ENCODE measurements at places on chromosomes 16 and 17. TPM values are rescaled to one million over a fixed set of nuclear protein-coding genes. Genes with fewer than 3 reads are reported as not detected.

Gene KRTAP4-6
- polyA plus RNA-seq = not detected

GRCh38 chr16:58032710-58033293 lies 7.2 kb downstream of the MMP15 start:
- H3K4me1 ChIP-seq = no peaks in the 10 kb centered on the region
- peak overlapping the region; percentile 96 for H3K27ac ChIP-seq
- no peak overlapping the region for H3K4me3 ChIP-seq

- no peak overlapping the region for H3K4me3 ChIP-seq
- H3K27ac ChIP-seq = no peak overlapping the region
- H3K4me1 ChIP-seq = peaks cover 11% of the 10 kb centered on the region
- H3K36me3 ChIP-seq = peaks cover 3% of the 10 kb centered on the region
These were observed 6.4 kb downstream of the ZNF469 start for GRCh38 chr16:88389191-88389590.

DNA sequence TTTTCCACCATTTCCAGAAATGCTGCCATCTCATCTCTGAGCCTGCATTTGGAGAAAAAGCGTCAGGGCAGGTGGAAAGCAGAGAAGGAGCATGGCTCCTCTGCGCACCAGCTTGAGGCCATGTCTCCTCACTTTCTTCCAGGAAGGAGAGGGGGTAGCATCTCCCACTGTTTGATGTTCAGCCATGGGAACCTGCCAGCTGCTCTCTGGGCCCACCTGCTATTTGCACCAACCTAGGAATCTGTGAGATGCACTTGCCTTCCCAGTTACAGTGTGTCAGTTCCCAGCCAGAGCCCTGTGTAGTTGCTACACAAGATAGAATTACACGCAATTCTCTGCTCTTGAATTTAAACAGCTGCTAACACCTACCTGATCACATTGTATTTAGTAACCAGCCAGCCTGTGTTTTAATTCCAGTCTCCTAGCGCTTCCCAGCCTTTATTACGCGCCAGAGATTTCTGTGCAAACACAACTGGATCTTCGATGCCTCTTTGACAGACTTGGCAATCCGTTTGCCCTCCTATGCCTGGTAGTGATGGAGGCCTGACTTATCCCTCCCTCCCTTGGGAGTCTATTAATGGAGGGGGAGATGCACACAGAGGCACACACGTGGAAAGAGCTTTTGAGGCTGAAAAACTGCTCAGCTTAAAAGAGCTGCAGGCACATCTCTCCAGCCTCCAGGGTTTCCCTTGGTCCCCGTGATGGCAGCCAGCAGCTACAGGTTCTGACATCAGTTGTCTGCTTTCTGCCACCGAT lies 98.1 kb upstream of the SEC14L1 start:
- H3K27me3 ChIP-seq = peaks cover 13% of the 10 kb centered on the region
- no peak overlapping the region for H3K4me3 ChIP-seq
- DNase-seq = no peak
- no peaks in the 10 kb centered on the region for H3K36me3 ChIP-seq
- no peak overlapping the region for H3K27ac ChIP-seq

Gene SPHK1
- 7.7 TPM for polyA plus RNA-seq

- H3K4me3 ChIP-seq = no peak overlapping the region
- H3K27ac ChIP-seq = no peak overlapping the region
- DNase-seq = no peak
- no peaks in the 10 kb centered on the region for H3K36me3 ChIP-seq
- no peaks in the 10 kb centered on the region for H3K4me1 ChIP-seq
- H3K27me3 ChIP-seq = no peaks in the 10 kb centered on the region
These were observed 101.2 kb downstream of the PHKB start for GRCh38 chr16:47562366-47562765.

Gene CHRNE
- polyA plus RNA-seq = 0.54 TPM

Gene CCL18
- polyA plus RNA-seq = not detected

Gene RNF43
- polyA plus RNA-seq = not detected

- H3K4me3 ChIP-seq = no peak overlapping the region
- H3K36me3 ChIP-seq = no peaks in the 10 kb centered on the region
- no peaks in the 10 kb centered on the region for H3K27me3 ChIP-seq
These were observed 226.5 kb upstream of the GSE1 start for GRCh38 chr16:85386467-85387170.

DNA sequence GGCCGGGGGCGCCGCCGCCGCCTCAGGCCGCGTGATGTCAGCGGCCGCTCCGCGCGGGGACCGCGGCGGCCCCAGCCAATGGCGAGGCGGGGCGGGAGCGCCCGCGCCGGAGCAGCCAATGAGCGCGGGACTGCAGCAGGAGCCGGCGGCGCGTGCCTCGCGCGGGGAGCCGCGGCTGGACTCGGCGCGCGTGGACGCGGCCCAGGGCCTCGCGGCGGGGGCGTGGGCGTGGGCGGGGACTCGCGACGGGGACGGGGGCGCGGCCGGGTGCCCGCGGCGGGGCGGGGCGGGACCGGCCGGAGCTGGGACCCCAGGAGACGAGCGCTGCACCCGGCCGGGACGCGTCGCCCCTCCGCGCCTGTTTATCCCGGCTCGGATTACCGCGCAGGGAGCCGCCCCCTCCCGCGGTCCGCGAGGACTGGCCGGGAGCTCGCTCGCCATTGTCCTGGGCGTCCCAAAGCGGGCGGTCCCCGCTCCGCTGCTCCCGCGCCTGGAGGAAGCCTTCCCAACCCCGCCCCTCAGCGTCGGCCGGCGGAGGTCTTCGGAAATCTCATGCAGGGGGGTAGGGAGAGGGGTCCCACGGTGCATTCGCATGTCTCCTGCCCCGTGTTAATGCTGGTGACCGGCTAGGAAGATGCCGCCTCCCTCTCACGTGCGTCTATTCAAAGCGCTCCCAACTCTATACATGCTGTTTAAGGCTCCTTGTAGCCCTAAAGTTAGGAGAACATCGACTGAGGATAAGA lies at the start of gene RNF157:
TSS of gene RNF157 (minus strand) at position 33 of the 743 bp plus-strand sequence. CDS start 253 bp downstream, outside the sequence.
- H3K4me1 ChIP-seq = peaks cover 15% of the 10 kb centered on the region
- peak within 1 kb of the TSS; percentile 62 for H3K4me3 ChIP-seq
- peak; percentile 97 for DNase-seq
- peak within 1 kb of the TSS; percentile 40 for H3K27ac ChIP-seq

Gene CMTM1
- polyA plus RNA-seq = 3.1 TPM

Gene SLC2A4
- 0.54 TPM for polyA plus RNA-seq

GRCh38 chr16:46974352-46974751 lies 878 bp upstream of the DNAJA2 start:
- H3K36me3 ChIP-seq = peaks cover 16% of the 10 kb centered on the region
- H3K27ac ChIP-seq = peak overlapping the region; percentile 98
- H3K27me3 ChIP-seq = no peaks in the 10 kb centered on the region
- peak; percentile 57 for DNase-seq

GRCh38 chr16:752007-752312 lies 8.6 kb upstream of the MSLN start:
- no peak for DNase-seq
- H3K27me3 ChIP-seq = no peaks in the 10 kb centered on the region

Gene KRT33A
- polyA plus RNA-seq = not detected

Gene KIF18B
- polyA plus RNA-seq = 12.6 TPM

DNA sequence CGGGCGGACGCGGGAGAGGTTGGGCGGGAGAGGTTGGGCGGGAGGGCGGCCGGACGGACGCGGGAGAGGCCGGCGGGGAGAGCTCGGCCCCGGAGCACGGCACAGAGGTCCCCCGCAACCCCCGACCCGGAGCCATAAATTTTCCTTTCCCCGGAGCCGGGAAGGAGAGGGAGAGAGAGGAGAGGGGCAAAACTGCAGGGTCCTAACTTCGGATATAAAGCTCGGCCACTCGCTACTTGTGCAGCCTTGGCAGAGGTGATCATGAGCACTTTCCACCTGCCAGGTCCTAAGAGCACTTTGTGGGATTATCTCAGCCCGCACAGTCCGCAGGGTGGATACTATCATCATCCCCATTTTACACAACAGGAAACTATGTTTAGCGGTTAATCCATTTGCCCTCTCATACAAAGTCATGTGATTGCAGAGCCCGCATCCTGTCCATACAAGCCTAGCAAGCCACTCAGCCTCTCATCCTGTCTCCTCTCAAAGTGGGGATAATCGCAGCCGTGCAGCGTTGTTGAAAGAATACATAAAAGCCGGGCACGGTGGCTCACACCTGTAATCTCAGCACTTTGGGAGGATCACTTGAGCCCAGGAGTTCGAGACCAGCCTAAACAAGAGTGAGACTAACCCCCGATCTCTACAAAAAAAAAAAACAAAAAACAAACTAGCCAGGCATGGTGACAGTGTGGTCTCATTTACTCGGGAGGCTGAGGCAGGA lies 780 bp upstream of the DCAKD start:
- H3K4me1 ChIP-seq = no peaks in the 10 kb centered on the region
- H3K27ac ChIP-seq = peak overlapping the region; percentile 85
- peak; percentile 65 for DNase-seq

- no peaks in the 10 kb centered on the region for H3K27me3 ChIP-seq
- H3K27ac ChIP-seq = peak overlapping the region; percentile 95
- H3K36me3 ChIP-seq = no peaks in the 10 kb centered on the region
These were observed 8.4 kb downstream of the RARA start for GRCh38 chr17:40317345-40317873.

- H3K4me3 ChIP-seq = no peak overlapping the region
- DNase-seq = no peak
- no peak overlapping the region for H3K27ac ChIP-seq
- H3K27me3 ChIP-seq = no peaks in the 10 kb centered on the region
- peaks cover 26% of the 10 kb centered on the region for H3K36me3 ChIP-seq
These were observed 40.1 kb downstream of the LITAF start for GRCh38 chr16:11546608-11547061.

Gene ETV4
- 27.3 TPM for polyA plus RNA-seq

- no peak overlapping the region for H3K4me3 ChIP-seq
- peaks cover 38% of the 10 kb centered on the region for H3K36me3 ChIP-seq
- peaks cover 6% of the 10 kb centered on the region for H3K4me1 ChIP-seq
- H3K27ac ChIP-seq = no peak overlapping the region
- no peaks in the 10 kb centered on the region for H3K27me3 ChIP-seq
- no peak for DNase-seq
These were observed 125.7 kb downstream of the XYLT1 start for GRCh38 chr16:17345043-17345442.

DNA sequence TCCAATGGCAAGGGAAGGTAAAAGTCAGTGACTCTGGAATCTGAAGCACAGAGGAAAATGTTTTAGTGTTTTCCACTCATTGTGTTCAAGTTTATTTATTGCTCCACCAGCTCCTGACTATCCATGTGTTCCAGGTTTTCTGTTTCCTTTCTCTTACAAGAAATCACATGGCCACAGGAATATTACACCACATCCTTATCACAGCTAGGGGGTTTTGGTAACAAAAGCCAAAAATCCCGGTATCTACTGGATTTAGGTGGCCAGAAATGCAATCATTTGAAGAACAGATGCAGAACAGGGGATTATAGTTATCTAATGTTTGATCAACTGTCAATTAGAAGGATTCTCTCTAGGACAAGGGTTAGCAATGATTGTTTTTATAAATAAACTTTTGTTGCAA lies 47.9 kb downstream of the STH start:
- no peak overlapping the region for H3K27ac ChIP-seq
- no peaks in the 10 kb centered on the region for H3K27me3 ChIP-seq
- DNase-seq = no peak
- no peak overlapping the region for H3K4me3 ChIP-seq

Gene TEPSIN
- polyA plus RNA-seq = 35.3 TPM

Gene TMC8
- polyA plus RNA-seq = 0.15 TPM

Gene YBX2
- 0.54 TPM for polyA plus RNA-seq

GRCh38 chr17:35733366-35733765 lies 1.9 kb downstream of the RASL10B start:
- no peaks in the 10 kb centered on the region for H3K27me3 ChIP-seq
- DNase-seq = no peak
- H3K27ac ChIP-seq = no peak overlapping the region
- H3K4me3 ChIP-seq = no peak overlapping the region
- no peaks in the 10 kb centered on the region for H3K36me3 ChIP-seq

DNA sequence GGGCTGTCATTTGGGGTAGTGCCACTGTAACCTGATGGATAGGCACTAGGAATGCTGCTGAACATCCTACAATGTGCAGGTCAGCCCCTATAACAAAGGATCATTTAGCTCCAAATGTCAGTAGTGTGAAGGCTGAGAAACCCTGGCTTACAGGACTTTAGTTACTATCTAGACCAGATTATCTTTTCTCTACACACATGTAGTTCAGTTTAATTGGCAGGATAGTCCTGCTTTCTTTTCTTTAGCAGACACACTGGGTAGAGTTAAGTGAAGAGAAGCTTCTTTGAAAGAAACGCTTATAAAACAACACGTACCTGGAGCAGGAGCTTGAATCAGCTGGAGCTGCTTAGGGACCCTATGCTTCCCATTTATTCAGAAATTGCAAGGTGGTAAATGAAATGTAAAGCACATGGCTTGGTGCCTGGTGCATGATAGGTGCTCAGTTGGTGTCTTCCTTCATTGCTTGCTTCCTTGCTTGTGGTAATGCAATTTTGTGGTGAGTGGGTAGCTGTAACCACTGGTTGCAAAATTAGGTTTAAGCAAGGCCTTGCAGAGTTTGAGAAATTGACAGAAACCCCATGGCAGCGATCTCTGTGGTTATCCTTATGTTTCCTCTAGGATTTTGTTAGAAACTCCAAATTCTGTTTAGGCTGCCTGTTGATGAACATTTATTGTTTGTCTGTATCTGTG lies 9.4 kb downstream of the METTL9 start:
- DNase-seq = no peak
- H3K27me3 ChIP-seq = no peaks in the 10 kb centered on the region
- peak overlapping the region; percentile 20 for H3K27ac ChIP-seq
- no peaks in the 10 kb centered on the region for H3K36me3 ChIP-seq

- DNase-seq = no peak
- no peak overlapping the region for H3K4me3 ChIP-seq
- H3K36me3 ChIP-seq = no peaks in the 10 kb centered on the region
- H3K27ac ChIP-seq = no peak overlapping the region
- H3K27me3 ChIP-seq = no peaks in the 10 kb centered on the region
These were observed 387.4 kb downstream of the CPPED1 start for GRCh38 chr16:12416136-12416787.

DNA sequence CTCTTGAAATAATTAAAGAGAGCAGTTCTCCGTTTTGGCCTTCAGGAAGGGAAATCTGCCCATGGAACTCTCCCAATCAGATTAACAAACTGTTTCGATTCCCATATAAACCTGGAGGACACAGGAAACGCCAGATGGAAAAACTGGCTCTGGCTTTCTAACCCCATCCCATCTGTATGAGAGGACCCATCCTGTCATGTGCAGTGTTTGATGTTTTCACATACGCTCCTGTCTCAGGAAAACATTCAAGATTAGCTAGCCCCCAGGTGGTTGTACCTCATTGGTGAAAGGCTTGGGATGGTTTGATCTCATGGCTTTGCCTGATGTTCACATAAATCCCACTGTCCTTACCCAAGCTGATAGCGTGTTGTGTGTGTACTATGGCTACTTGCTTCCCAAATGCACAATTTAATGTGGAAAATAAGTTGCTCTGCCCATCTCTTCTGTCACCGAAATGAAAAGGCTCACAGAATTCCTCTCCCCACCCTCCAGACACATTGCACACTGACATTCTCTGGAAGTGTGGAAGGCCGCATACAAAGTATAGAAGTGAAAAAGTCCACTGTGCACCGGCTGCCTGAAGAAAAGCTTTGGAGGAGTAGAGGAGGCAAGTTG lies 18.2 kb upstream of the ERN1 start:
- peaks cover 37% of the 10 kb centered on the region for H3K36me3 ChIP-seq
- H3K27ac ChIP-seq = peak overlapping the region; percentile 97
- no peaks in the 10 kb centered on the region for H3K27me3 ChIP-seq
- no peak overlapping the region for H3K4me3 ChIP-seq

GRCh38 chr17:1605681-1606351 lies 22.8 kb downstream of the SLC43A2 start:
- H3K4me3 ChIP-seq = no peak overlapping the region
- H3K27me3 ChIP-seq = no peaks in the 10 kb centered on the region
- DNase-seq = no peak
- H3K36me3 ChIP-seq = no peaks in the 10 kb centered on the region
- no peaks in the 10 kb centered on the region for H3K4me1 ChIP-seq

Gene MLYCD
- polyA plus RNA-seq = 2.7 TPM

Gene NPIPB13
- 5.3 TPM for polyA plus RNA-seq

Gene SLC16A5
- 0.06 TPM for polyA plus RNA-seq

Gene ZFPM1
- 1.2 TPM for polyA plus RNA-seq

Gene KCNG4
- polyA plus RNA-seq = 0.02 TPM

All from SK-N-SH (cell line).